ENCODE measurements at places on chromosomes 3 and 15. TPM values are rescaled to one million over a fixed set of nuclear protein-coding genes. Genes with fewer than 3 reads are reported as not detected.

Gene MELTF
- total RNA-seq = 2.4 TPM

Gene MKRN2OS
- total RNA-seq = not detected

Gene P2RY14
- not detected for total RNA-seq

Gene SERPINI2
- not detected for total RNA-seq

Gene RHOV
- total RNA-seq = not detected

Gene SCAANT1
- not detected for total RNA-seq

Gene HGD
- total RNA-seq = under 0.01 TPM

Gene RAD51
- total RNA-seq = 1.8 TPM

Gene IL17RB
- 0.29 TPM for total RNA-seq

Gene CNTN3
- 0.36 TPM for total RNA-seq

Gene TNFAIP8L3
- 11.2 TPM for total RNA-seq

Gene LRRIQ4
- 0.29 TPM for total RNA-seq

Gene SLC9C1
- total RNA-seq = not detected

Gene SPINT1
- total RNA-seq = 0.72 TPM

Gene TF
- 0.88 TPM for total RNA-seq

Gene ZNF501
- 7.2 TPM for total RNA-seq

Gene CD86
- total RNA-seq = 0.29 TPM

Gene ERICH6
- total RNA-seq = under 0.01 TPM

Gene TMEM212
- not detected for total RNA-seq

Gene SPINK8
- total RNA-seq = not detected

Gene SLC12A8
- total RNA-seq = 33.0 TPM

Gene SNX1
- total RNA-seq = 51.0 TPM

Gene CLDN18
- not detected for total RNA-seq
